ENCODE measurements at places on chromosomes 1 and 21.

DNA sequence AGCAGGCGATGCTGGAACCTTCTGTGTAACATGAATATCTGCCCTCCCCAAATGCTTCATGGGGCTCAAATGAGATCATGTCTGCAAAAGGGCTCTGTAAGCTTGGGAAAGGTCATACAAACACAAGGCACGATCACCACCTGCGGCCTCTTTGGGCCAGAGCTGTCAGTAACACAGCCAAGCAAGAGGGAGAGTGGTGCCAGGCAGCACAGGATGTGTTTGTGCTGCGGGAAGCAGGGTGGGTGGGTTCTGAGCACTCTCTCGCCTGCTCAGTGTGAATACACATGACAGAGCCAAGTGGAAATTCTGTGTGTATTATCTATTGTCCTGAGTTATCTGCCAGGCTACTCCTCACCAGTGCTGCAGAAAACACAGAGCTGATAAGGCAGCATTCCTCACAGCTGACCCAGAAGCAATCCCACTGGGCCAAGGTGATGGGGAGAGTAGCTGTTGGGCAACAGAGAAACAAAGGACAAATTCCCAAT, 101.2 kb downstream of the LAMC2 start:
- no peak for DNase-seq

- peak; percentile 84 for DNase-seq
These were observed 275.5 kb upstream of the FMN2 start for GRCh38 chr1:239816081-239816782.

GRCh38 chr1:11749203-11749689, 12.7 kb upstream of the C1orf167 start:
- peak; percentile 54 for DNase-seq

- DNase-seq = peak; percentile 61
These were observed 9.2 kb upstream of the TTC22 start for GRCh38 chr1:54810153-54810942.

GRCh38 chr1:29811247-29811646, 574.9 kb downstream of the PTPRU start:
- no peak for DNase-seq

DNA sequence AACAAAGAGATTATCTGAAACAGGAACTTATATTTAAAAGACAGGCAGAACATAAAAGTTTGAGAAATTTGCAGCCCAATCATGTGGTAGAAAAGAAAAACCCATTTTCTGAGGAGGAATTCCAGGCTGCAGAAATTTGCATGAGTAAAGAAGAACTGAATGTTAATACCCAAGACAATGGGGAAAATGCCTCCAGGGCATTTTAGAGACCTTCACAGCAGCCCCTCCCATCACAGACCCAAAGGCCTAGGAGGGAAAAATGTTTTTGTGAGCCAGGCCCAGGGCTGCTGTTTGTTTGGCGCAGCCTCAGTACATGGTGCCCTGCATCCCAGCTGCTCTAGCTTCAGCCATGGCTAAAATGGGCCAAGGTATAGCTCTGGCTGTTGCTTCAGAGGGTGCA, 554.3 kb upstream of the CHRM3 start:
- no peak for DNase-seq

GRCh38 chr1:228148196-228148861, 1.4 kb upstream of the GJC2 start:
- DNase-seq = no peak

DNA sequence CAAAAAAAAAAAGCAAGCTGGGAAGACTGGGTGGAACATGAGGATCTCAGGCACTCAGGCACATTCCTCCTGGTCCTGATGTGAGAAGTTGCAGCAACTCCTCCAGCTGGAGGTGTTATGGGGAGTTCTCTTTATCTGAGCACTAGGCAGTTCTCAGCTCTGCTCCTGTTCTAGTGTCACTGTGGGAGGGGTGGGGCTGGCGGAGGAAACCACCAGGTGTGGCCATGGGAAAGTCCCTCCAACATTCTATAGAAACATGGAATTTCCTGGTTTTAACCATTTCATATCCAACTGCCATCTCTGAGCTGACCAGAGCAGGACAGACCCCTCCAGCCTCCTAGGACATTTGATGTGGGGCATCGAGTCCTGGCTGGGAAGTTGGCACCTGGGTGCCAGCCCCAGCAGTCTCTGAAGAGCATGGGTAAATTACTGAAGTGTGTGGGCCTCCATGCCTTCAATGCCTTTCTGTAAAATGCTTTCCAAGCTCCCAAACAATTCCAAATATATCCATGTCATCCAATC, 804 bp upstream of the IKBKE start:
- peak; percentile 68 for DNase-seq

DNA sequence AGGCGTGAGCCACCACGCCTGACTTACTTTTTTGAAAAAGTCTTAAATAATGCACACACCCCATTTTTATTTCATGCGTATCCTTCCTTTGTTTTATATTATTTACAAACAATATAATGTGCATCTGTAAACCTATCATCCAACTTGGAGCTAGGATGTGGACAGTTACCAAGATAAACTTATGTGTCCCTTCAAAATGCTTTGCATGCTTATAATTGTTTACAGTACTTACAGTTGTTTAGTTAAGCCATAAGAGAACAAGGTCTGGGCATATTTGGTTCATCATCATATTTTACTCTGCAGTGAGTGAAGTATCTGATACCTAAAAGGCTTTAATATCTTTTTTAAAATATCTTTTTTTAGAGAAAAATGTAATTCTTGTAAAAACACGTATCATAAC, 16.1 kb upstream of the HMGN1 start:
- DNase-seq = no peak

All from epithelial cell of esophagus (primary cell).